ENCODE measurements at places on chromosomes 3 and 15.

- DNase-seq: no peak
These were observed 21.9 kb downstream of the MAPKBP1 start for GRCh38 chr15:41795996-41796856.

DNA sequence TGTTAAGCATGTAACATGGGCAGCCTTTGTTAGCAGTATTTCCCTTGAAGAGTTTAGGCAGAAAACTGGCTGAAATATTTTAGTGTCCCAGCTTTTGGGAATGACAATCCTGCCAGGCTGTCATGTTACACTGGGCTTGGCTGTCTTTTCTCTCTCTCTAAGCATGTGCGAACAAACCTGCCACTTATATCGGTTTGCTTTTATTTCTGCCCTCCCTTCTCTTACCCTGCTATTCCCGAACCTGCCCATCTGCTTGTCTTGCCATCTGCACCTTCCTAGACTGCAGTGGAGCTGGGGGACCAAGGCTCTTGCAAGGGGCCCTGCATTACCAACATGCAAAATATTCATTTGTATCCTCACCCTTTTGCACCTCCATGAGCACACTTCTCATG lies 339.6 kb downstream of the EPHB1 start:
- no peak for DNase-seq

GRCh38 chr3:16589867-16590624 lies 15.2 kb downstream of the DAZL start:
- DNase-seq: no peak

DNA sequence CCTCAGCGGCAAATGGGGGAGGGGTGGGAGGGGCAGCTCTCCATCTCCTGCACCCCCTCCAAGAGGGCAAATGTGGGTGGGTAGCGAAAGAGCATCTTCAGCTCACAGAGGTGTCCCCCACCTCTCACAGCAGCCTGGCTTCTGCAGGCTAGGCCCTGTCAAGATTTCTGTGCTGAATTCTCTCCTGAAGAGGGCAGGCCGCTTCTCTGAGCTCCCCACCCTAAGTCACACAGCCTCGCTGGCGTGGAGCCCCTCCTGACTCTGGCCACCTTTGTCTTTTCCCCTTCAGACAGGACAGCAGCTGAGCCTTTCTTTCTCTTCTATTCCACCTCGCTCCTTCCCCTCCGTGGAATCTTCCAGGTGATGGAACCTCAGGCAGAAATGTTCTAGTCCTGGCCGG lies 26.3 kb upstream of the ADAMTS7 start:
- DNase-seq: no peak

GRCh38 chr3:3177861-3178497 lies 1.5 kb downstream of the CRBN start:
- DNase-seq: no peak

DNA sequence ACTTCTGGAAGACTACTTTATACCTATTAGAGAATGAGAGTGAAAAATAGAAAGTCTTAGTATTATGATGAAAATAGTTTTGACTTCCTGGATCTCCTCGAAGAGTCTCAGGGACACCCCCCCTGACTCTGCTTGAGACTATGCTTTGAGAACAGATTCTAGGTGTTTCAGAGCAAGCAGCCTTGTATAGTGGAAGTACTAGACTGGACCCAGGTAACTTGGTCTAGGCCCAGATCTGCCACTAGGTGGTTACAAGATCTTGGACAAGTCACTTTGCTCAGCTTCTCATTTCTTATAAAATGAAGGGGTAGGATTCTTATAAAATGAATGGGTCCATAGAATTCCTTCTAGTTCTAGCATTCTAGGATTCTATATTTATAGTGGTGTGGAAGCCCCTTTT lies 9.1 kb downstream of the ABHD5 start:
- DNase-seq: no peak

- DNase-seq: no peak
These were observed 408.7 kb downstream of the SHQ1 start for GRCh38 chr3:72439321-72440183.

DNA sequence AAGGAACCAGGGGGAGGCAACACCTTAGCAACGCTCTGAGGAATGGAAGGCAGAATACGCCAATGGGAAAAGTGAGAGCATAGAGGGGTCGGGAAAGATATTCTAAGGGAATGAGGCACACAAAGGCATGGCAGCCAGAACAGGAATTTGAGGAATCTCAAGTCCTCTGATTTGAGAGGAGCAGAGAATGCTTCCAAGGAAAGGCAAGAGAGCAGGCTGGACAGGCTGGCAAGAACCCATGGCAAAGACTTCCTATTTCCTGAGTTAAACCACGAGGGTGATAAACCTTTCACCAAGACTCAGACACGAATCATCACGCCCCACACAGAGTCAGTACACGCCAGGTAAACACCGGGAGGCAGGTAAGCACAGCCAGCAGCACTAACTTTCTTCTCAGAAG lies 109.8 kb downstream of the IGF2BP2 start:
- no peak for DNase-seq

DNA sequence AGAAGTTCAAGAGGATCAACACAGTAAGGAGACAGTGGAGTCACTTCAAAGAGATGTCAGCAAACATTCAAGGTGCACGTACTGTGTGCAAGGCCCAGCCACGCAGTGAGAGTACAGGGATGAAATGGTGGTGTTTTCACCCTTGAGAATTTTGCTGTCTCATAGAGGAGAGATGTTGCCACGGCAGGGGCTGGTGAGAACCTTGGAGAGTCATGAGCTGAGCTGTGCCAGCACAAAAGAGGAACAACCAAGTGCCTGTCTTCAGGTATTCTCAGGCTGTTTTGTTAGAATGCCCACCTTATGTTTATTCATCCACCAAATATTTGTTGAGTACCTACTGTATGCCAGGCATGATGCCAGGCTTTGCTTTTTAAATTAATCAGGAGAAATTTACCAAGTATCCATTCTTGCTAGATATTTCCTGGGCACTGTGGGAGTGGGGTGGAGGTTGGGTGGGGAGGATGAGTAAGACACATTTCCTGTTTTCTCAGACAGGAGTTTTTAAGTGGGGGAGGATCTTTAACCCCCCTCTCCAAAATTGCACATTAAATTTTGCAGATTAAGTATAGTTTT lies 72.6 kb downstream of the SLC6A11 start:
- no peak for DNase-seq

DNA sequence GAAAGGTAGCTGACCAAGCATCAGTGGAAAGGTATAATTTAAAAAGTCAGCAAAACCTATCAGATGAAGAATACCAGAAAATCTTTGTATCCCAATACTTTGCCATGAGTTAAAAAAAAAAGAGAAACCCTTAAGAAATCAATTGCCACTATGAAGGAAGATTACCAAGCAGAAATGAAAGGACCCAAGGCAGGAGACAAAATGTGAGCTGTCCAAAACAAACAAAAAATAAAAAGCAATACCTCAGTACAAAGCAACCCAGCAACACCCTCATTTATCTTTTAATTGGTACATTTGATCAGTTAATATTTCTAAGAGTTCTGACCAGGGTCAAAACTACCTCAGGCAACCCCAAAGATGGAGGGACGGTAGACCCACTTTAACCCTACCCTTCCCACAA lies 65.3 kb downstream of the MOBP start:
- DNase-seq: no peak

- no peak for DNase-seq
These were observed 134.6 kb downstream of the GHSR start for GRCh38 chr3:172313671-172314070.

DNA sequence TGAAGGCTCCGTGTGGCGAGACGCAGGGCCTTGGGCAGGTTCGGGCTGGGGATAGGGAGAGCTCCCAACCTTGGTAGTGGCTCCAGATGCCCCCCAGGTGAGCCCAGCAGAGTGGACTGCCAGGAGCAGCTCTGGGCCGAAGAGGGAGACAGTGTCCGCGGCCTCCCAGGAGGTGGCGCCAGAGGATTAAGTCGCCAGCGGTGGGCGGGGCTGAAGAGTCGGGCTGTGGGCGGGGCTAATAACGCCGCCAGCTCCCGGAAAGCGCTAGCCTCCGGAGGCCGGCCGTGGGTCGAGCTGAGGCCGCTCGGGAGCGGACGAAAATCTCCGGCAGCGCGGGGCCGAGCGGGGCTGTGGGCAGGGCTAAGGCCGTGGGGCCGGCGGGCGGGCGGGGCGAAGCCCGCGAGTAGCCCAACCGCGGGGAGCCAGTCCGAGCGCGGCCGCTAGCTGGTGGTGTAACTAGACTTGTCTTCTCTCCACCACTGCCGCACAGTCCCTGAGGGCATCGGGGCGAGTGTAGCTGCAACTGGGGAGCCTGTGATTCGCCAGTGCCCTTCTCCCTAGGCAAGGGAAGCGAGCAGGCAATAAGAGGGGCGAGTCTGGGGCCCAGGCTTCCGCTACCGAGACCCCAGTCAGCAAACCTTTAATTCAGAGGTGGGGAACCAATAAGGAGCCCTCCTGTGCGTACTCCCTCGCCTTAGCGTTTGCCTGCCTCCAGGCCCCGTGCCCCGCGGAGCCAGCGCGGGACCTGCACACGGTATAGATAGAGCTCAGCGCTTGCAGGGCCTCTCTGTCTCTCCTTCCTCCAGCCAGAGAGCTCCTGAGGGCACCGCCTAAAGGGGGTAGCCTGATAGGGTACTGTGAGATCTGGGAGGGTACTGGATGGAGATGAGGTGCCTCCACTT lies 14.4 kb upstream of the BSN start:
- DNase-seq: peak; percentile 88

DNA sequence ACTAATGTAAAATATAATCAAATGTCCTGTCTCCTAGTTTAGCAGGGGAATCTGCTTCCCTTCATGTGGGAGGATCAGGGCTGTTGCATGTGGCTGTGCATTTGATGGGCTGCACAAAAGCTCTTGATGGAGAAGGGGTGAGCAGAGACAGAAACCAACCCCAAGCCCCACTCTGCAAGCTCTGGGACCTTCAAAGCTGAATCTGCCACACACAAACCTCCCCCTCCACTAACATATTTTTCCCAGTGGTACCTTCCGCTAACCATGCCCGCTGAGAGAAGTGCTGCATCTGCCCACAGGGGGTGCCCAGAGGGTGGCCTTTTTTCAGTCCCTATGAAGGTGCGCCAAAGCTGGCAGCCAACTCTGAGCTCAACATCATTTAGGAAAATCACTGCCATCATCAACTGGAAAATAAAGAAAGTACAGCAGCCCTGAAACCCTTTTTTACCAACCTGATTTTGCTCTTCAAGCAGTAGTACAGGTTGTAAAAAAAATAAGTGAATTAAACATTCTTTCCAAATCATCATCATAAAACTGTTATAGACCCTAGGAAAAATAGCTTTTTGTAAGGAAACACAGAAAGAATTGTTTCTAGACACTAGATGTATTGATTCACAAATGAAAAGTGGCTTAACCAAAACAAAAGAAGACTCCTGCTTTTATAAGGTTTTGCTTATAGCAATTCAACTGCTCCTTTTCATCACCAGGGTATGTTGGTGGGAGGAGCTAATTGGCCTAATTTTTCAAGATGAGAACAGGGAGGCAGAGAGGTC lies 97.0 kb downstream of the HHLA2 start:
- DNase-seq: no peak

GRCh38 chr15:55289011-55289745 lies 435 bp downstream of the RAB27A start:
- DNase-seq: peak; percentile 52

DNA sequence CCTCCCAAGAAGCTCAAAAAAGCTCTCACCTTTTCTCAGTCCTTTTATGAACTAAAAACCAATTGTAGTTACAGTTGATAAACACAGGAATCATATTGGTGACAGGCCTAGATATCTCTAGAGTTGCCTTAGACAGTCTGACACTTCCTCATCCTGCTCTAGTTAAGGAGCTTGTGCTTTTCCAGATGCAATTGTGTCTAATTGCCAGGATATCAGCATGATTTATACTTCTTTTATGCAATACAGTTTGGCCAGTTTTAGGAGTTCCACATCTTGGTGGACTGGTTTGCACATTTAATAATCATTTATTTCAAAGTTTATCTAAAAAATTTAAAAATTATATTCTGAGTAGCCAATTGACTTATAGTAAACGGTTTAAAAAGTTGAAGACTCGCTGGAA lies 95.7 kb downstream of the DUT start:
- DNase-seq: no peak

DNA sequence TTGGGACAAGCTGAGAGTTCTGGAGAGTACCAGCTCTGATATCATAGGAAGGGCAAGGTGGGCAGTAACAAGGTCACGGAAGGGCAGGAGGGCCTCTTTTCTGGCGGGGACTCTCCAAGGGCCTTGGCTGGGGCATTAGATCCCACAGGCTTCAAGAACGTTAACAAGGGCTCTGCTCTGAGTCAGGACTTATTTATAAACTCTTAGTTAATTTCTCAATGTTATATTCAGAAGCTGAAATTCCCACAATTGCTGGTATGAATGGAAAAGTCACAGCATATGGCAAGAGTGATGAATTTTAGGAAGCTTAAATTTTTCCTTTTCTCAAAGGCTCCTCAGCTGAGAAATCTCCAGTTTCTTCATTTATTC lies 320.2 kb upstream of the TBC1D5 start:
- DNase-seq: no peak

DNA sequence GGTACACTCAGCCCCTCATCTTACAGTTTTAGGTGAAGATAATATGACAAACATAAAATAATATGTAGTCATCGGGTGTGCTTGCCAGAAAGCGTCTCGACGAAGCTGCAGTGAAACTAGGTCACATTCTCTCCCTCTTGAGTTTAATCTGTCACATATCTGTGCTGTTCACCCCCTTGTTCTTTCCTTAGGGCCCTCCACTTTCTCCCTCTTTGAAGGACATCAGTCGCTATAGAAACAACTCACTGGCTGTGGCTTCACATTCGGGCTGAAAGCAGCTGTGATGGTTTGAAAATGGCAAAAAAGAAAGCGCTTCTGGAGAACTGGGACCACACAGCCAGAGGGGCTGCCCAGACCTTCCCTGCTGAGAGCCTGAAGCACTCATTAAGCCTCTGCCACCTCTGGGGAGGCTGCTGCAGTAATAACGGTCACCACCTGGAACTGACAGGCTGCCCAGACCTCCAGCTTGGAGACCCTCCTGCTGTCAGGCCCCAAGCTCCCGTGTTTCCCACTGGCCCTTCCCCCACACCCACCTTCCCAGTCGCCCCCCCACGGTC lies 50.3 kb downstream of the ABTB1 start:
- DNase-seq: no peak

DNA sequence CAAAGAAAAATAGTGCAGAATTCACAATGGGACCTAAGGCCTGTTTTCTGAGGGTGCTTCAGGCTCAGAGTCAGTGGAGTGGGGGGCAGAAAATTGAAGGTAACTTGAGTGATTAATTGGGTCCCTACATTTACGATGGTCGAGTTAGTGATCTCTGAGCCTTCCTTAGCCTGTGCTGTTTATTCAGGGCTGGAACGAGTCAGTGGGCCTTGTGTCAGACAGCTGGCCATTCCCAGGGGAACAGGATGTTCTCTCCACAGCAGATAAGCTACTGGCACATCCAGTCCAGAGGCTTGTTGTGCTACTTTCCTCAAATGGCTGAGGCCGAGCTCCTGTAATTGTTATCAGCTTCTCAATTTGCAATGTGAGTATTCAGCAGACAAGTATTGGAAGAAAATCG lies 29.2 kb upstream of the CNTN3 start:
- no peak for DNase-seq

- DNase-seq: no peak
These were observed 400.0 kb upstream of the PPP2R3A start for GRCh38 chr3:135565546-135565945.

DNA sequence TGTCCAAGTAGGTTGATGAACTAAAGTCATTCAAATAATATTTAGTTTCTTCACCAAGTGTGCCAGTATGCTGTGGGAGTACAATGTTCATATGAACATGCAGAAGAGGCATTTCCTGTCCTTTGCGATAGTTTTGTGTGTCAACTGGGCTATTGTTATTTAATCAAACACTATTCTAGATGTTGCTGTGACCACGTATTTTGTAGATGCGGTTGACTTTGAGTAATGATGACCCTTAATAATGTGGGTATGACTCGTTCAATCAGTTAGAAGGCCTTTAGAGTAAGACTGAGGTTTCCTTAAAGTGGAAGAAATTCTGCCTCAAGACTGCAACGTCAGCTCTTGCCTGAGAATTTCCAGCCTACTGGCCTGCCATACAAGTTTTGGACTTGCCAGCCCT lies 470.7 kb upstream of the CBLB start:
- no peak for DNase-seq
